ENCODE measurements at places on chromosomes 2 and 18. TPM values are rescaled to one million over a fixed set of nuclear protein-coding genes. Genes with fewer than 3 reads are reported as not detected.

The SERPINB4 gene
- total RNA-seq = not detected

The RTKN gene
- total RNA-seq = 1.1 TPM

The CAPG gene
- total RNA-seq = 22.3 TPM

GRCh38 chr18:53224128-53224778 is 884.3 kb downstream of the DCC start:
- H3K27ac ChIP-seq = no peak overlapping the region
- no peaks in the 10 kb centered on the region for H3K4me1 ChIP-seq
- no peaks in the 10 kb centered on the region for H3K27me3 ChIP-seq
- no peak for DNase-seq

The TLX2 gene
- total RNA-seq = 0.60 TPM

- no peaks in the 10 kb centered on the region for H3K36me3 ChIP-seq
- H3K27ac ChIP-seq = no peak overlapping the region
- H3K4me1 ChIP-seq = no peaks in the 10 kb centered on the region
- no peaks in the 10 kb centered on the region for H3K27me3 ChIP-seq
- no peak for DNase-seq
- H3K4me3 ChIP-seq = no peak overlapping the region
These were observed 335.3 kb downstream of the MYCN start for GRCh38 chr2:16275661-16276060.

DNA sequence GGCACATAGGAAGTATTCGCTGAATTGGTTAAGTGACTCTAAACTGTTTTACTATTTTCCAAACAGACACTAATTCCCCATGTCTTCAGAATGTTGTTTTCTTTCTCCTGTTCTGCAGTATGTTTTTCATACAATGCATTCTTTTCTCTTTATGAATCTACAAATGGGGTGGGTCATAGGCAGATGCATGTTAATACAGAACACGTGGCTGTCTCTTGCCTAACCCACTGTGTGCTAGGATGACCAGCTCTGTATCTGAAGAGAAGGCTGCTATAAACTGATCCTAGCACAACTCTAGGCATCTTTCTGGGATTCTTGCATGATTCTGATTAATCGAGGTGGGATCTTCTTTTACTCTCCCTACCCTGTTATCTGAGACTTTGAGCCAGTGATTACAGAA is 826.0 kb downstream of the PLCL1 start:
- no peak overlapping the region for H3K4me3 ChIP-seq
- no peaks in the 10 kb centered on the region for H3K36me3 ChIP-seq
- no peak for DNase-seq
- H3K27me3 ChIP-seq = no peaks in the 10 kb centered on the region
- H3K27ac ChIP-seq = no peak overlapping the region
- no peaks in the 10 kb centered on the region for H3K4me1 ChIP-seq

DNA sequence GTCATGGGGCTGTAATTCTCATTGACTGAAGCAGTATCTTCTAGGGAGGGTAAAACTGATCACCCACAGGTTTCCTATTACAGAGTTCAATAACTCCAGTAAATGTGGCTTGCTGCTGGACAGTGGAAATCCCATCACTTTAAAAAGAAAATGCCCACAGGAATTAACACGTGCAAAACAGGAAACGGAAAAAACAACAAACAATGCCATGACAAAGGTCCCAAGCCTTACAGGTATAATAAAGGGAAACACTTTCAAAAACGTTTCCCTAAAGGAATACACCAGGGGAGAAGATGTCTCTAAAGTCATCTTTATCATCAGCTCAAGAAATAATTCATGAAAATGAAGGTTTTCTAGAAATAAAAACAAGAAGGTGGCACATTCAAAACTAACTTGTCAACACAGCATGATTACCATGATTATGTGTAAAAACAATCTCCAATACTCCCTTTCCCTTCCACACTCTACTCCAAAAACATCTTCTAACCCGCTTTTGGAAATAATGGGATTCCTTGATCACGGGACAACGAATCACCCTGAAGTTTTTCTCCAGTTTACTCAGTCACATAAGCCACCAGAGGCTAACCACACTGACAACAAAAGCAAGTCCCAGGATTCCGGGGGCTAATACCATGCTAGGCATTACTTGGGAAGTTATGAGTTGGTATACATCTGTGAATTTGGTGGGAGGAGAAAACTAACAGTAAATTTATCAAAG is 167.9 kb downstream of the TCF4 start:
- no peak for DNase-seq
- no peak overlapping the region for H3K27ac ChIP-seq
- no peaks in the 10 kb centered on the region for H3K27me3 ChIP-seq
- no peak overlapping the region for H3K4me3 ChIP-seq
- H3K4me1 ChIP-seq = no peaks in the 10 kb centered on the region
- H3K36me3 ChIP-seq = no peaks in the 10 kb centered on the region

The HOXD3 gene
- total RNA-seq = not detected

The SCN2A gene
- not detected for total RNA-seq

- H3K4me1 ChIP-seq = peaks cover 28% of the 10 kb centered on the region
- no peak for DNase-seq
- no peaks in the 10 kb centered on the region for H3K36me3 ChIP-seq
- H3K27me3 ChIP-seq = no peaks in the 10 kb centered on the region
These were observed 124.5 kb downstream of the TMEM131 start for GRCh38 chr2:97871096-97871780.

- no peak for DNase-seq
- H3K36me3 ChIP-seq = no peaks in the 10 kb centered on the region
- H3K4me1 ChIP-seq = no peaks in the 10 kb centered on the region
- H3K4me3 ChIP-seq = no peak overlapping the region
- no peaks in the 10 kb centered on the region for H3K27me3 ChIP-seq
- no peak overlapping the region for H3K27ac ChIP-seq
These were observed 17.0 kb upstream of the FZD7 start for GRCh38 chr2:202016579-202017227.

DNA sequence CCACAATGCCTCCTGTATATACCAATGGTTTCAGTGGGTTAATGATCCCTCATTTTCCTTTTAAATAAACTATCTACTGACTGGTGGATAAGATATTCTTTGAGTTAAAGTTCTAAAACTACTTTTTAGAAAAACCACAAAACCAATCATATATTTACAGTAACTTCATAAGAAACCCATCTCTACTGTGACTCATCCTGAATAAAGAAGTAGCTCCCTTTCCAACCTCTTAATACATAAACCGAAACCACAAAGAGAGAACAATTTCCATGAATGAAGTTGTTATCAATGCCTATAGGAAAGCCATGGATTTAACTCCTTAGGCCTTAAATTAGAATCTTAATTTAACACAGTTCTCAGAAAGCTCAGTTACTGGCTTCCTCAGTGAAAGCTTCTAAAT is 227.0 kb upstream of the SMAD7 start:
- no peak for DNase-seq
- H3K36me3 ChIP-seq = no peaks in the 10 kb centered on the region
- no peak overlapping the region for H3K4me3 ChIP-seq
- no peak overlapping the region for H3K27ac ChIP-seq
- no peaks in the 10 kb centered on the region for H3K27me3 ChIP-seq

The TANC1 gene
- 0.13 TPM for total RNA-seq

DNA sequence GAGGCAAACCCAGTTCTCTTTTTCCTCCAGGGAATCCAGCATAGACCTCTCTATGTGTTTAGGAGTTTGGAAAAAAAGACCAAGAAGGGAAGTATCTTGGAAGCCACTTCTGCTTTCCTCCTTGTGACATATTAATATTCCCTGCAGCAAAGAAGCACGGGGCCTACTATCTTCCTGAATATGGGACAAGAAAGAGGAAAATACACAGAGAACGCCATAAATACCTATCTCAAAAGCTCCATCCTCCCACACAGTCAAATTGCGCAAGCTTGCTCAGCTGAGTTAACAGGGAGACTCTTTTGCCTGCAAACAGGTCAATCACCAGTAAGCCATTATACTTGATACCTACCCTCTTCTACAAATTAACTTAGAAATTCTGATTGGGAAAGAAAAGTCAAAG is 16.7 kb upstream of the RAPH1 start:
- no peaks in the 10 kb centered on the region for H3K36me3 ChIP-seq
- H3K27me3 ChIP-seq = no peaks in the 10 kb centered on the region
- no peak overlapping the region for H3K4me3 ChIP-seq
- H3K27ac ChIP-seq = no peak overlapping the region
- DNase-seq = no peak
- H3K4me1 ChIP-seq = no peaks in the 10 kb centered on the region

DNA sequence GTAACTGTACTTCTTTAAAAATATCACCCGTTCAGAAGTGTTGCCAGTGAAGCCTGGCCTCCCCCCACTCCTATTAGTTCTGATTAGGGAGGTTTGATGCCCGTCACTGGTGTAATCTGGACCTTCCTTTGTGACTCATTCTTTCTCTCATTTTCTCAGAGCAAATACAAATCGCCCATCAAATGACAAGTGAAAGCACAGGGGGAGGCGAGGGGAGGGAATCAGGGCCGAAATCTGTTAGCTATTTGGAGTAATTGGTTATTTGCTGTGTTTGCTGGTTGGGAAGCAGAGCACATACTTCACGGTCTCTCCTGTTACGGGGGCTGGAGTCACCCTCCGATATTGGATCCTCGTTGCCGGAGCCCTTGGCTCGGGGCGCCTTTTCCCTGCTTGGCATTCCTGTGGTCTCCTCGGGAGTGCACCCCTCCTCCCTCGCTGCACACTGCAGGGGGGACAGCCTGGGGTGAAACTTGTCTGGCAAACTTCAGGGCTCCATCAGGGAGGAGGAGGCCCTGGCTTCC is 178.1 kb downstream of the DYSF start:
- no peak for DNase-seq
- H3K4me1 ChIP-seq = no peaks in the 10 kb centered on the region
- no peak overlapping the region for H3K27ac ChIP-seq
- H3K36me3 ChIP-seq = no peaks in the 10 kb centered on the region

The EIF2AK3 gene
- 13.0 TPM for total RNA-seq

GRCh38 chr18:8507915-8508705 is 101.1 kb upstream of the RAB12 start:
- no peak overlapping the region for H3K4me3 ChIP-seq
- H3K27ac ChIP-seq = no peak overlapping the region
- H3K4me1 ChIP-seq = no peaks in the 10 kb centered on the region
- no peaks in the 10 kb centered on the region for H3K27me3 ChIP-seq
- no peak for DNase-seq

GRCh38 chr2:223306371-223306770 is 254.4 kb downstream of the KCNE4 start:
- H3K27me3 ChIP-seq = no peaks in the 10 kb centered on the region
- no peaks in the 10 kb centered on the region for H3K4me1 ChIP-seq
- no peaks in the 10 kb centered on the region for H3K36me3 ChIP-seq
- no peak overlapping the region for H3K4me3 ChIP-seq
- H3K27ac ChIP-seq = no peak overlapping the region

GRCh38 chr18:41940506-41941215 is 14.4 kb upstream of the PIK3C3 start:
- DNase-seq = no peak
- H3K4me1 ChIP-seq = peaks cover 5% of the 10 kb centered on the region
- H3K4me3 ChIP-seq = no peak overlapping the region
- no peaks in the 10 kb centered on the region for H3K36me3 ChIP-seq
- H3K27me3 ChIP-seq = no peaks in the 10 kb centered on the region
- H3K27ac ChIP-seq = no peak overlapping the region

DNA sequence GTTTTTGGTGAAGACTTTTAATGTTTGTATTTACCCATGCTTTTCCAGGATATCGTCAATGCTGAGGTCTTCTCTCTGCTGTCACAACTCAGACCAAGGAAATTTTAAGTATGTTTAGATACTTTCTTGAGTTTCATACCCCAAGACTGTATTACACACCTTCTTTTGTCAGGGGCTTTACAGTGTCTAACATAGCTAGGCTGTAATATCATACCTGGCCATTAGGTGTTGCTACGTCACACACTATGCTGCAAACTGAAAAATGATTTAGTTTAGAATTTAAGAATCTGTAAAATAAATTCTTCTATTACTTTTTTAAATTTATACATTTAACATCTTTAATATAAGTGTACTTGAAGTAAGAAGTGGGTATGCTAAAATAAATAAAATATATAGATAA is 358.4 kb upstream of the NRP2 start:
- H3K27ac ChIP-seq = no peak overlapping the region
- no peak overlapping the region for H3K4me3 ChIP-seq

The SMCHD1 gene
- 89.5 TPM for total RNA-seq

The SPP2 gene
- not detected for total RNA-seq

The HOXD12 gene
- total RNA-seq = not detected

DNA sequence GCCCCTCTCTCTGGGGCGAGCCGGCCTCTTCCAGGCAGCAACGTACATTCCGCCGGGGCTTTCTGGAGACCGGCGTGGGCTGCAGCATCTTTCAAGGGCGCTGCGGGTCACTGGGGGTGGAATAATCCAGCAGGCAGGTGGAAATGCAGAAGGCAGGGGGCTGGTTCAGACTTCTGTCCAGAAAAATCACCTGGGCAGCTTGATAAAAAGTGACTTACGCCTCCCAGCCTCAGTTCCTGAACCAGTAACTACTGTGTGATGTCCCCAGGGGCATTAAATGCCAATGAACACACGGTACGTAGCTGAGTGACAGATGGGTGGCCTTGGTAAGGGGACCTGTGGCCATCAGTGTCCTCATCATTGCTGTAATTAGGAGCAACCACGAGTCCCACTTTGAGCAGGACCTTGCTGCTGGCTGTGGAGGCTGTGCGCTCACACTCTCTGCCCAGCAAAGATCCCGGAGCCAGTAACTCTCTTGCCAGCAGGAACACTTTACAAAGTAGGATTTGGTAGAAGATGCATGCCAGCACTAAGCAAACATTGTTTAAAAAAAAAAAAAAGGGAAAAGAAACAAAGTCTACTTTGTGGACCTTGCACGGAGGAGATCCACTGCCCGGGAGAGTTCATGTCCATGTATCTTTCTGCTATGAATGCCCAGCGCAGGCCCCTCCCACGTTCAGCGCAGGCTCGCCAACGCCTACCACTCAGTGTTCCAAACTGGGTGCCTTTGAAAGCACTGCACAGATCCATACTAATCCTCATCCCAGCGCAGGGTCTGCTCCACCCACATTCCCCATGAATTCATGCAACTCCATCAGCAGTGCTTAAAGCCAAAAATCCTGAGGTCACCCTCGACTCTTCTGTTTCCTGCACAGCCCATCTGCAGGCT is 177.3 kb downstream of the HDAC4 start:
- no peaks in the 10 kb centered on the region for H3K36me3 ChIP-seq
- H3K27ac ChIP-seq = no peak overlapping the region
- peaks cover 45% of the 10 kb centered on the region for H3K4me1 ChIP-seq
- DNase-seq = no peak
- no peak overlapping the region for H3K4me3 ChIP-seq

DNA sequence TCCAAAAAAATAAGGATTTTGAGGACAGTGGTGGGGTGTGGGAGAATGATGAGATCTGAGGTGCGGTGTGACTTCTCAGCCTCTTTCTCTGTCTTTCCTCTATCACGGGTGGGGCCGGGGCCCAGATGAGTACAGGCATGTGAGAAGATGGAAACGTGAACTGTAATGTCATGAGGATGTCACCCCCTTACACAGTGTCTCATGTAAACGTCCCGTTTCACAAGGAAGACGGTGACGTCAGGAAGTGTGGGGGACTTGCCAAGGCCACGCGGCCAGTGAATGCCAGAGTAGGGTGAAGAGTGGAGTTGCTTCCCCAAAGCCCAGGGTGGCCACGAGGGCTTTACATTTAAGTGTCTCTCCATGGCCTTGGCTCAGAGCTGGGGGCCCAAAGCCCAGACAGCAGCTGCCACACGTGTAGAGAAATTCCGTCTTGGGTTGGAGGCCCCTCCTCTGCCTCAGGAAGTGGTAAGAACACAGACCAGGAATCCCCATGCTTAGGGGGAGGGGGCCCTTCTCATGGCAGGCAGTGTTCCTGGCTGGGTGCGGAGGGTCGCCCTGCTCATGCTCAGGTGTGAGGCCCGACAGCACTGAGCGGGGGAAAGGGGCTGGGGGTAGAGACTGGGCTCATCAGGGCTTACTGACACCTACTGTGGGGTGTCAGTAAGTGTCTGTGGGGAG is 80.9 kb upstream of the SMAD7 start:
- DNase-seq = no peak
- H3K36me3 ChIP-seq = no peaks in the 10 kb centered on the region
- H3K4me3 ChIP-seq = no peak overlapping the region
- peaks cover 10% of the 10 kb centered on the region for H3K4me1 ChIP-seq
- H3K27ac ChIP-seq = no peak overlapping the region
- H3K27me3 ChIP-seq = no peaks in the 10 kb centered on the region

Data from CD8-positive, alpha-beta memory T cell (primary cell).